Hippocampal formation (tissue), 2 donors: ENCODE measurements at places on chromosomes 11 and 22.

DNA sequence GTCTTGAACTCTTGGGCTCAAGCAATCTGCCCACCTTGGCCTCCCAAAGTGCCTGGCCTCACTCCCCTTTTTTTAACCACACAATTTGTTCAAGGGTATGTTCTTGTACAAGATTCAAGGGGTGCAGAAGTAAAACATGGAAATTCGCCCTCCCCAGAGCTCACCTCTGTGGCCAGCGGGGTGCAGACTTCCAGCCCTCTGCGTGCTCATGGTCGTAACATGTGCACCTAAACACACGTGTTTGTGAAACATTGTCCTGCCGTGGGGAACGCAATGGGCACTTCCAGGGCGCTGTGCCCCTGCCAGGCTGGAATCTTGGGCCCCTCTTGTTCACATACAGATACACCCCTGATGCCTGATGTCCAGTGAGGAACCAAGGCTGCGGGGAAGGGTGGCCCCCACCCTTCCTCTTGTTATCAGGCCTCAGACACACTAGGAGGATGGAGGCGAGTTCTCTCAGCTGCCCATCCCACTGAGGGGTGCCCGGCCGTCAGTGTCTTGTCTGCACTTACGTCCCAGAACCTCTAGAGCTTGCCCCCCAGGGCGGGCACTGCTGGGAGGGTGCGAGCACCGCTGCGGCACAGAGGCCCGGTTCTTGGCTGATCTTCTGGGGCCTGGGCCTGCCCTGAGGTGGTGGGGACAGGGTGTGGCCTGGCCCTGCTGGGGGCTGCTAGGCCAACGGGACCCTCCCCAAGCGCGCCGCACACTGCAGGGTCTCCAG lies 4.1 kb upstream of the EPS8L2 start:
- DNase-seq: no peak

- no peak for DNase-seq
Measured at GRCh38 chr11:72295471-72295870, 51.5 kb upstream of the PHOX2A start.

GRCh38 chr22:37128555-37129281 lies 19.2 kb upstream of the TMPRSS6 start:
- DNase-seq: no peak

- DNase-seq: peak; percentile 46
Measured at GRCh38 chr11:63573881-63574855, 11.0 kb upstream of the PLAAT2 start.

- no peak for DNase-seq
Measured at GRCh38 chr11:65786786-65787636, at the start of gene OVOL1. Gene OVOL1 (plus strand): TSS chr11:65787063. CDS start chr11:65787374, 311 bp downstream.

- DNase-seq: no peak
Measured at GRCh38 chr11:117696540-117696939, 100.5 kb downstream of the DSCAML1 start.

DNA sequence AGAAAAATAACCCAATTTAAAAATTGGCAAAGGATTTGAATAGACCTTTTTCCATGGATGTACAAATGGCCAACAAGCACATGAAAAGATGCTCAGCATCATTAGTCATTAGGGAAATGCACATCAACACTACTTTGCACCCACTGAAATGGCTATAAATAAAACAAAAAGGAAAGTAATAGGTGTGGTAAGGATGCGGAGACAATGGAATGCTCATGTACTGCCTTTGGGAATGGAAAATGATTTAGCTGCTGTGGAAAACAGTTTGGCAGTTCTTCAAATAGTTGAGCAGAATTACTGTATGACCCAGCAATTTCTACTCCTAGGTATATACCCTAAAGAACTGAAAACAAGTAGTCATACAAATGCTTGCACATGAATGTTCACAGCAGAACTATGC lies 37.4 kb downstream of the LARGE2 start:
- no peak for DNase-seq

- peak; percentile 40 for DNase-seq
Measured at GRCh38 chr11:125348674-125349309, 147.3 kb downstream of the FEZ1 start.

GRCh38 chr11:128548649-128549255 lies 38.6 kb downstream of the ETS1 start:
- DNase-seq: no peak

DNA sequence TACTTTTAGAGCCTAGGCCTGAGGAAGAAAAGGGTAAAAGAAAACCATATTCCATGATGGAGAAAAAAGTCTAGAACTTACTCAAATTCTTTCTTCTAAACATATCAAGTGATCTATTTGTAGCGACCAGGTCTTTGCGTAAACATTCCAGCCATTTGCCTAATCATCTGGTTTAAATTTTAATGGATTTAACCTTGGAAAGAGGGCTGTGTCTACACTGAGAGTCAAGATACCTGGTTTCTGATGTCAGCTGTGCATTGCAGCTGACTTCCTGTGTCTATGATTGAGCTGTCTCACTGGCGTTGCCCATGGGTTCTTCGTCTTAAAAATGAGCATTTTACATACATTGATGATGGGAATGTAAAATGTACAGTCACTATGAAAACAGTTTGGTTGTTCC lies 10.0 kb upstream of the TMEM123 start:
- DNase-seq: no peak

- DNase-seq: no peak
Measured at GRCh38 chr11:19089421-19089820, 27.5 kb upstream of the ZDHHC13 start.

DNA sequence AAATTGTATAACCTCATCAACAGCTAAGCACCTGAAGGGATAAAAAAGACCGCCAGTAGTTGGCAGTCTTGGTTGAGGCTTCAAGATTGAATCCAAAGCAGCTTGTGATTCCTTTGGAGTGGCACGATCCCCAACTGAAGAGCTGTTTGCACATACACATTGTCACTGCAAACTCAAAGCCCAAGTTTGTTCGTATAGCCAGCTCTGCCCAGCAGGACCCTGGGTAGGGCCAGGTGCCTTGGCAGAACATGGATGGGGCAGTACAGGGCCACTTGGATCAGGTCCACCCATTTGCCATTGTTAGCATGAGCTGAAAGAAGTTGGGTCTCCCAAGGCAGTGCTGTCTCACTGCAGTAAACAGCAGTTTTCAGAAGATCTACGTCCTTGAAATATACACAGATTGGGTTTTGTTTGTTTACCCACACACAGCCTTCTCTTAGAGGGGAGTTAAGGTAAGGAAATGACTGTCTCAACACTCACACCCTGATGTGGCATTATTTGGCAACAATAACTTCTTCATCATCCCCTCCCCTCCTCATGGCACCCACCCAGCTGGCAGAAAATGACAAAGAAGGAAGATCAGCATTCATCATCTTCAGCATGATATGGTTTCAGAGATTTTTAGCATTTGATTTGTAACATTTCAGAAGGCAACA lies 132.9 kb downstream of the COMMD9 start:
- peak; percentile 56 for DNase-seq

DNA sequence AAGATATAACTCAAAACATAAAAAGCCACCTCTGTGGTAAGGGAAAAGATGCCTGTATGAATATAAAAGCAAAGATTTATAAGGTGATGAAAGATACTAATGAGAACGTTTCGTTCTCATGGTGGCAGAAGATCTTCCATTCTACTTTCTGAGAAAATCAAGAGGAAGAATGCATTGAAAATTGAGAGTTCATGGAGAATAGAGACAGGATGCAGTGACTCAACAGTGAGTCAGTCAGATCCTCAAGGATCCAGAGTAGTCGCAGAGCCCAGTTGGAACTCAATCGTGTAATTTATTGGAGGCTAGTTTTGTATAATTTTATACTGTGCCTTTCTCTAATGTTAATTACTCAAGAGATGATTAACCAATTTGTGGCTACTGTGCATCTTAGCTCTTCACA lies 73.3 kb downstream of the ENTHD1 start:
- DNase-seq: no peak

DNA sequence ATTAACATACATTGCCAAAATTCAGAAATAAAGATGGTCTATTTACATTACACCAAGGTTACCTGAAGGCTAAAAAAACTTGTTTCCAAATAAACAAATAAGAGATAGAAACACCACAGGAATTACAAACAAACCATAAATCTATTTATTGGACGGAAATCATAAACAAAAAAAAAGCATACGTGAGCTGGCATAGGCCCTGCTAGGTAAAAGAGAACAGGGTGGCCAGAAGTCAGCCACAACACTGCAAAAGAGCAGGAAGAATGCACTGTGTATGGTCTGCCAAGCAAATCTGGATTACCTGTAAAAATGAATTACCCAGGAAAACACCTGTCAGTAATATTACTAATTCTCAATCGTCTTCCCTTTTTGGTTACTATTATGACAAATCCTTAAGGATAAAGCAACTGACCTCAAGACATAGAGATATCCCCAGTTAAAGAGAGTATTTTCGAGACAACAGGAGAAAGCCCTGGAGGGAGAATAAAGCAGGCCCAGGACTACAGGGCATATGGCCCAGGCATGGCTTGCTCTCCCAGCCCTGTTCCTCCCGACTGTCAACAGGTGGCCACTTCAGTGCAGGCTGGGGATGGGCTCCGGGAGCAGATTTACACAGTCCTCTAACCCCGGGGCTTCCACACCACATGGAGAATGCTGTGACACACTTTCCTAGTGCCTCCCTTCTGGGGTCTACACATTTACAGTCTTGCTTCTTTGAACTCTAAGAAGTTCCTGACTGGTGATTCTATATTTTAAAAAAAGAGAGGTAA lies 18.0 kb downstream of the PPP2R1B start:
- no peak for DNase-seq
